ENCODE measurements at places on chromosomes 1 and 21.

GRCh38 chr1:83883979-83884378 lies 115.0 kb downstream of the TTLL7 start:
- DNase-seq = no peak

DNA sequence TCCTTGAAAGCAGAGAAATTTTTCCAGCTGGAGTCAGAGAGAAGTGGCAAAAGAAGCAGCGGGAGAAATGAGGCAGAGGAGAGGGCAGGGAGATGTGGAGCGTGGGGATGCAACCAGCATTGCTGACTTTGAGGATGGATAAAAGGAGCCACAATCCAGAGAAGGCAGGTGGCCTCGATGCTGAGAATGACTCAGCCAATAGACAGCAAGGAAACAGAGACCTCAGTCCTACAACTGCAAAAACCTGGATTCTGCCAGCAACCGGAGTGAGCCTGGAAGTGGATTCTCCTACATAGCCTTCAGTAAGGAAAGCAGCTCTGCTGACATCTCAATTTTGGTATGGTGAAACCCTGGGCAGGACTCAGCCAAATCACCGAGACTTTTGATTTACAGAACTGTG lies 128.9 kb upstream of the ATP1B1 start:
- DNase-seq = no peak

DNA sequence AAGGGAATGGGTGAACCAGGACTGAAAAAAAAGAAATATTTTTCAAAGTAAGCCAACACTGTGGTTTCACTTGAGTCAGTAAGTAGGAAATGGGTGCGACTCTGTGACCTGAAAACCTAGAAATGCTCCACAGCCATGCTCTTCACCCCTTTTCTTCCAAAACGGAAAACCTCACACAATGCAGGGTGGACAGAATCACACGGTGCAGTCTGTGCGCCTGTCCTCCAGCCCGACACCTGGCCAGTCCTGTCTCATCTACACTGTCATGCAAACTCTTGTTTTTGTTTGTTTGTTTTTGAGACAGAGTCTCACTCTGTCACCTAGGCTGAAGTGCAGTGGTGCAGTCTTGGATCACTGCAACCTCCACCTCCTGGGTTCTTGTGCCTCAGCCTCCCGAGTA lies 53.3 kb downstream of the B3GALT5 start:
- no peak for DNase-seq

DNA sequence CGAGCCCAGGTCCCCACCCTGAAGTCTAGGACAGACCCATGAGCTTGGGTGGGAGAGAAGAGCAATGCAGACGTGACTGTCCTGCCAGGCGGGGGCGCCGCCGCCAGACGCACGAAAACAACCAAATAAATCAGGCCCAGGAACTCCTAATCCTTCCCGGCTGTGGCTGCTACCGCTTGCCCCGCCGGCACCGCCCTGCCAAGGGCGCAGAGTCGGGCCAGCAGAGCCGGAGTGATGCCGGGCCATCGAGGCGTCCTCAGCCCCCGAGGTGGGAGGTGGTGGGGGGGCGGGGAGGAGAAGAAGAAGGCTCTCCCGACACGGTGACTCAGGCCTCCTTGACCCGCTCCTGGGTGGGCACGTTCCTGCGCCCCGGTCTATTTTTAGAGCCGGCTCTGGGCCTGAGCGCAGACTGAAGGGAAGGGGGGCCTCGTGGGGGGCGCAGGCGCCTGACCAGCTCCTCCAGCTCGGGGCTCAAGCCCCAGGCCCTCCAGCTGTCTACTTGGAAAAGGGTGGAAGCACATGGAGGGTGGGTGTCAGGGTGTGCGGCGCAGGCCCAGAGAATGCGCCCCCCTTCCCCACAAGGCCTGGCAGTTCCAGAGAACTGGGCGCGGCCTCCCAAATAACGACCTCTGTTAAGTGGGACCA lies 10.7 kb upstream of the COL16A1 start:
- DNase-seq = no peak

- no peak for DNase-seq
These were observed 152.8 kb upstream of the UBE2U start for GRCh38 chr1:64050601-64051000.

DNA sequence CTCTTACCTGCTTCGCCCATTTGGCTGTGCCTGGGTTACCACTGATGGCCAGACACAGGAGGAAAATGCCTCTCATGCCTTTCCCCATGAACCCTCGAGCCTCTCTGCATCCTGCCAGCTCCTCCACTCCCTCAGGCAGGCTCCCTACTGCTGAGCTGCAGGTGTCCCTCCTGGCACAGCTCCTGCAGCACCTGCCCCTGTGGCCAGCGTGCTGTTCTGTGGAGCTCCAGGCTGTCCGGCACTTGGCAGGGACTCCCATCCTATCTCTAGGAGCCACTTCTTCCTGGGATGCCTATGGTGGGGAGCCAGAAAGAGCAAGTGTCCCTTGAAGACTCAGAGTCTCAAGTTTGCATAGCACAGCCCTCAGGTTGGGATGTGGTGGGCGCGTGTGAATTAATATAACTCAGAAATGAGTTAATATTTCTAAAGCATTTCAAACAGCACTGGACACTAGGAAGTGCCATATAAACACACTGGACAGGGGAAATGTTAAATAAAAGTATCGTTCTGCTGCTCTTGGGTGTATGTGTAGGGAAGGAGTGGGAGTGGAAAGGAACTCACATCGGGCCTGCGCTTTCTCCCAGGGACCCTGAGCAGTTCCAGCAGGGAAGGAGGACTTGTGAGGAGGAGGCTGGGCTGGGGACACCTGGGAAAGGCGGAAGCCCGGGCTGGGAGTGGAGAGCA lies 2.7 kb downstream of the LRRC71 start:
- DNase-seq = no peak

DNA sequence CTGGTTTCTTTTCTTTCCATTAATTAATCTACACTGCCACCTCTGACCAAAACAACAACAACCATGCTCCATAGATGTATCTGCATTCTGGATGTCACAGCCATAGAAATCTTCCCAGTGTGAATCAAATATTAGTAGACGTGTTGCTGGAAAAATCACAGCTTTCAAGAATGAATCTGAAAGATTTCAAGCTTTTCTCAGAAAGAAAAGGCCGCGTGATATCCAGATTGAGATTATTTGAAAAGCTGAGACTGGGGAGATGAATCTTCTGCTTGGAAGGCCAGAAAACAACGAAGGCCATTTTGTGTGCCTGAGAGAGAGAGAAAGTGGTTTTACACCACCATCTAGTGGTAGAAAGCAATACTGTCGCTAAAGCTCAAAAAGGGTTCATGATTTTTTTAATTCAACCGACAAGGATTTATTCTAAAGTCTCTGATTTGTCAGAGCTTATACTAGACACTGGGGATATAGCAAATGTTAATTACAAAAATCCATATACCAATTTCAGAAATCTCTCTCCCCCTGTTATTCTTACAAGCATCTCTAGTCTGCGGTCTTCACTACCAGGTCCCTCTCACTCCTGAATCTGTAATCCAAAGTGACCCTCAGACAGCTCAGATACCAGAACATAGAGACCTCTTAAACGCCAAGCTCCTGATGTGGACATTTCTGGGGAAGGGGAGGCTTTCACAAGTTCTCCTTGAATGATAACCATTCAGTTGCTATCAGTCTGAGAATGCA lies 87.5 kb upstream of the SGIP1 start:
- no peak for DNase-seq

DNA sequence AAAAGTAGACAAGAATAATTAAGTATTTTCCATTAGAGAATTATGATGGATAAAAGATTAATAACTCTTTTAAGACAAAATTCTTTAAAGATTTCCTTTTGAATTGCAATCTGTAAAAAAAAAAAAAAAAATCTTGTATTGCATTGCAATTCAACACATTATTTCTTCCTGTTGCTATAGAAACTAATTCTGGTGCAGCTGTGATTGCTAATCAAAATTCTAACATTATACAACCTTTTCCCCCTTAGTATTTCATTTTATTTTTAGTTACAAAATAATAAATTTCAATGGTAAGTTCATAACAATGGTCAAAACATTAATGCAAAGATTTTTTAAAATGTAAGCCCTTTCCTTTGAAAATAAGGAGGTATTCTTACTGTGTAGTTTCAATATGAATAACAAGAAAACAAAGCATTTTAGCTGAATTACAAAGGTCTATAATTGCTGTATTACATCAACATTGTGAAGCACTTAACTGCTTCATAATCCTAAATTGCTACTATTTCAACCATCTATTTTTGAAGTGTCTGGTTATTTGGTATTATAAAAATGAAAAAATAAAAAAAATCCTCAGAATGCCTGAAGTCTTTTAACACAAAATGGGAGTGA lies 135.0 kb downstream of the SYT14 start:
- no peak for DNase-seq

DNA sequence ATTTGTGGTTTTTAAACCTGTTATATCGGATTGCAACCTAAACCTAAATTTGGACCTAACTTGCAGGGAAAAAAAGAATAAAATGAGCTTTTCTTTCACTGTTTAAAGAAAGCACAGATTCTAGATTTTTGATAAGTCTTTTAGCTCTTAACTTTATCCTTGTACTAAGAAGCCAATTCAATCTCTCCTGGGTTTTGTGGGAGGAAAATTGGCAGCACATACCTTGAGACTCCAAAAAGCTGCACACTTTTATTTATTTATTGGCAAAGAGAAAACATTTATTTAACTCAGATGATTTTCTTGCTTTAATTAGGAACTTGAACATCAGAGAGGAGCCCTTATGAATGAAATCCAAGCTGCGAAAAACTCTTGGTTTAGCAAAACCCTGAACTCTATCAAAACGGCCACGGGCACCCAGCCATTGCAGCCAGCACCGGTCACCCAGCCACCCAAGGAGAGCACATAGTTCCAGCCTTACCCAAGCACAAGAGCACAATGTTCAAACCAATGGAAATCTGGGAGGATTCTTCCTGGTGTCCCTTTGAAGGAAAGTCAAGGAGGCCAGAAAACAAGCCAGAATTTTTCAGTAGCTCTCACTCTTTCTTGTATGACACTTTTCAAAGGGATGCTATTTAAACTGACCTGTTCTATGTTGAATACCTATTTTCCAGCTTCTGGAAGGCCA lies 10.1 kb upstream of the CACYBP start:
- DNase-seq = no peak

GRCh38 chr1:245585252-245585959 lies 430.6 kb downstream of the KIF26B start:
- no peak for DNase-seq

DNA sequence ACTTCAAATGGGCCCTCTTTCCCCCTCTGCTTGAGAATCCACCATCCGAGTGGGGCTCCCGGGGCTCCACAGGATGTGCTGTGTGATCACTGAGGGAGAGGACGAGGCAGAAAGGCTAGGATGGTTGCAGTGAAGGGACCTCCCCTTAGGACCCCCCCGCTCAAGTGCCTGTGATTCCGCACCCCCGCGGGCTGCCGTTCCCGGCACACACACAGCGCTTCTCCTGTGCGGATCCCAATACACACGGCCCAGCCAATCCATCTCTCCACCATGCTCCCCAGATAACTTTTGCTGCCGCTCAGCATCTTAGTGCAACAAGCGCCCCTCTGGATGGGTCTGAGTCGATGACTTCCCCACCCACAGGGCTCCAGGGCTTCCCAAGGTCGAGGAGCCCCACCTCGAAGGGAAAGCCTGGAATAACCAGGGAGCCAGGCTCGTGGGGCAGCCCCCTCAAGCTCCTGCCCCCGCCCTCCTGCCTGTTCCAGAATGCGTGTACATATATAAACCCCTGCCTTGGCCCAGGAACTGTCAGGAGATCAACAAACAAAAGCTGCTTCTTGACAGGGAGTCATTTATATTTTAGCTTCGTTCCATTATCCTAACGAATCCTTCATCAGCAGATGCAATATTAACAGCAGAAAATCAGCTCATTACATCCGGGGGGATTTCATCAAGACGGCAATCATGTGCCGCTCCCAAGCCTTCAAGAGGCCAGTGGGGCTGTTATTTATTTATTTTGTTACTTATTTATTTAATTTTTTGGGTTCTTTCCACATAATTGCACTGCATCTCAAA lies 83.7 kb downstream of the CASZ1 start:
- no peak for DNase-seq

DNA sequence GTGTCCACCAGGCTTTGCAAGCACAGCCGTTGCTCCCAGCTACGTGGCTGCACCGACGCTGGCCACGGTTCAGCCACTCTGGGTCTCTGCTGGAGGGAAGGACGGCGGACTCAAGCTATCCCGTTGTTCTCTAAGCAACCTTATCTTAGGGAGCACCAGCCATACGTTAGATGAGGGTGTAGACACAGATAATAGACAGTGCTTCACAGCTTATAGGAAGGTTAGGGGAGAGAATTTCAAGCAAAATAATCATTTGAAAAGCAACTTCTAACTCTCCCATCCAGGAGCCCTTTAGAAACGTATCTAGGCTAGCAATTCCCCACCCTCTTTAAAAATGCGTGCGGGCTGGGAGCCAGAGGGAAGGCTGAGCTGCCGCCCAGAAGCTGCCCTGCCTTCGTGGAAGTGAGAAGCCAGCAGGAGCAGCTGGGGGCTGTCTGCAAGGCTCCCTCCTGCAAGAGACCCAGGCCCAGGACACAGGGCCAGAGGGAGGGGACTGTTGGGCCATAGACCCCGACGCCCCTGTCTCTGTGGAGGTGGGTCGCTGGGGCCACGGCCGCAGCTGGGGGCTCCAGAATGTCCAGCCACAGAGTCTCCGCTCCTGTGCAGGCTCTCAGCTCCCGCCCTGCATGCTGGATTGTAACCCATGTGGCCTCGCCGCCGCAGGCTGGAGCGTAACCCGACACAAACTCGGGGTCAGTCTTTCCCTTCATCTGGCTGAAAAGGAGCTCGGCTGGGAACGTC lies 31.2 kb upstream of the COL6A2 start:
- DNase-seq = no peak

GRCh38 chr1:46539972-46540371 lies 11.5 kb downstream of the KNCN start:
- DNase-seq = no peak

DNA sequence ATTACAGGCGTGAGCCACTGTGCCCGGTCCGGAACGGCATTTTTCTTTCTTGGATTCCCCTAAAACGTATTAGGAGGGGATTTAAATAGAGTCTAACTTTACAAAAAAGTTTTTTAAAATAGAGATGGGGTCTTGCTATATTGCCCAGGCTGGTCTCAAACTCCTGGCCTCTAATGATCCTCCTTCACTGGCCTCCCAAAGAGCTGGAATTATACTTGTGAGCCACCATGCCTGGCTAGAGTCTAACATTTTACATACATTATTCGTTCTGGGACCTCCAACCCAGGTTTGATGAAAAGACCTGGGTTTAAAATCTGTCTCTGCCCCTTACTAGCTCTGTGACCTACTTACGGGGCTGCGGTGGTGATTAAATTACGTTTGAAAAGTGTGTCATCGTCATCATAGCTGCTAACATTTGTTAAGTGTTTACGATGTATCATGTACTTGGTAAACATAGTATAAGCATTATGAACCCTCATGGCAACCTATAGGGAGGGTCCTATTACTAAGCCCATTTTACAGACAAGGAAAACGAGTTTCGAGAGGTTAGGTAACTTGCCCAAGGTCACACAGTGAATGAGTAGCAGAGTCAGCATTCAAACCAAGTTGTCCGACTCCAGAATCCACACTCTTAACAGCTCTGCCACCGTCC lies 24.5 kb downstream of the PLEKHM2 start:
- DNase-seq = no peak

DNA sequence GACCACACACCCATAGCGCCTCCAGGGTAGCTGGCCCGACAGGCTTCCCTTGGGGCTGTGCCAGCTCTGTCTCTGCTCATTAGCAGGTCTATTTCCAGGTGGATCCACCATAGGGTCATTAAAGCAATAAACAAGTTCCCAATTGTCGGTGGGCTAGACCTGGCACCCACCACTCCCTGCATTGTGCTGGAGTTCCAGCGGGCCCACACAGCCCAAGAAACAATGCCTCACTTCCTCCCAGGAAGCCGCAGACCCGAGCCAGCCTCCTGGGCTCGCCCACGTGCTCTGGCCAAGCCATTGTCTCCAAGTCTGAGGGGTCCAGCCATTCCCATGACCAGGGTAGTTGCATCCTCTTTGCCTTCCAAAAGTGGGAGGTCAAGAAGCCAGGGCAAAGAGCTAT lies 27.5 kb upstream of the SOX13 start:
- no peak for DNase-seq

Data from stimulated activated CD8-positive, alpha-beta memory T cell treated with anti-CD3 and anti-CD28 coated beads, Interleukin-15, amount 100 ng/mL, for 1 hour (primary cell).